GM23248 (cell line): ENCODE measurements at places on chromosomes 4 and X. TPM values are rescaled to one million over a fixed set of nuclear protein-coding genes. Genes with fewer than 3 reads are reported as not detected.

Gene EDA2R
- 14.3 and 17.6 TPM in 2 replicates for total RNA-seq

Gene PDHA2
- not detected in 2 replicates for total RNA-seq

Gene TEX13B
- total RNA-seq, result not detected in 2 replicates

Gene GDI1
- total RNA-seq, result 196 and 228 TPM in 2 replicates

Gene DGKQ
- 16.8 and 18.2 TPM in 2 replicates for total RNA-seq

Gene ARHGEF6
- 5.9 and 7.7 TPM in 2 replicates for total RNA-seq

Gene S100G
- not detected in 2 replicates for total RNA-seq

Gene IQCM
- 0.11 TPM in 1 of 2 replicates, not detected in the other for total RNA-seq

Gene SOD3
- 3.8 and 8.2 TPM in 2 replicates for total RNA-seq

Gene SSX2
- not detected in 2 replicates for total RNA-seq

Gene ITGB1BP2
- 0.22 and 0.25 TPM in 2 replicates for total RNA-seq

Gene TCEAL2
- not detected in 2 replicates for total RNA-seq

Gene APLN
- 0.43 and 1.1 TPM in 2 replicates for total RNA-seq

Gene TMSB15B
- 0.63 and 1.4 TPM in 2 replicates for total RNA-seq

Gene NAA11
- not detected in 2 replicates for total RNA-seq

Gene CT45A10
- total RNA-seq, result not detected in 2 replicates

Gene GAGE1
- total RNA-seq, result not detected in 2 replicates

Gene SSX3
- total RNA-seq, result not detected in 2 replicates

Gene TLR2
- total RNA-seq, result not detected in 2 replicates

Gene EVC2
- 8.0 and 8.1 TPM in 2 replicates for total RNA-seq

Gene MAP9
- total RNA-seq, result 1.8 and 7.1 TPM in 2 replicates

Gene MAGEA9B
- total RNA-seq, result not detected in 2 replicates

Gene MND1
- total RNA-seq, result 1.2 and 4.2 TPM in 2 replicates

Gene P2RY4
- total RNA-seq, result not detected in 2 replicates

Gene IL21
- not detected in 2 replicates for total RNA-seq

Gene AMBN
- not detected in 2 replicates for total RNA-seq

Gene RBMX2
- total RNA-seq, result 13.7 and 17.0 TPM in 2 replicates

Gene EGF
- 0.13 and 0.43 TPM in 2 replicates for total RNA-seq

Gene SHROOM3
- 44.6 and 50.7 TPM in 2 replicates for total RNA-seq

Gene VSIG1
- not detected in 2 replicates for total RNA-seq

Gene GPR34
- not detected in 2 replicates for total RNA-seq

Gene DCX
- total RNA-seq, result not detected in 2 replicates

Gene MUC7
- not detected in 2 replicates for total RNA-seq

Gene PASD1
- not detected in 2 replicates for total RNA-seq

Gene OTOP1
- total RNA-seq, result not detected in 2 replicates

Gene STEEP1
- 31.5 and 33.1 TPM in 2 replicates for total RNA-seq

Gene LANCL3
- total RNA-seq, result not detected in 2 replicates

Gene CFAP47
- total RNA-seq, result not detected in 2 replicates

Gene RNF128
- 0.54 TPM in 1 of 2 replicates, not detected in the other for total RNA-seq

Gene ATP2B3
- not detected in 2 replicates for total RNA-seq

Gene GAGE12E
- total RNA-seq, result not detected in 2 replicates

Gene BMPR1B
- 0.76 TPM in 2 replicates for total RNA-seq

Gene VCX
- total RNA-seq, result not detected in 2 replicates

Gene VEGFC
- 41.6 and 56.3 TPM in 2 replicates for total RNA-seq

Gene F8A2
- total RNA-seq, result not detected in 2 replicates

Gene PARM1
- under 0.01 TPM in 1 of 2 replicates, not detected in the other for total RNA-seq

Gene HSD17B13
- total RNA-seq, result not detected in 2 replicates

Gene LDB2
- total RNA-seq, result 76.6 and 79.7 TPM in 2 replicates
